Placental pericyte (primary cell): ENCODE measurements at places on chromosomes 16 and 17. TPM values are rescaled to one million over a fixed set of nuclear protein-coding genes. Genes with fewer than 3 reads are reported as not detected.

The SECTM1 gene
- 15.2 and 36.3 TPM in 2 replicates for total RNA-seq

The SLC13A2 gene
- total RNA-seq = not detected in 2 replicates

The MYO19 gene
- total RNA-seq = 26.3 and 90.2 TPM in 2 replicates

The ZP2 gene
- total RNA-seq = not detected in 2 replicates

The SLC25A10 gene
- total RNA-seq = 4.2 and 29.5 TPM in 2 replicates
